Stimulated activated CD8-positive, alpha-beta memory T cell treated with anti-CD3 and anti-CD28 coated beads, Interleukin-7, amount 100 ng/mL, for 1 hour (primary cell): ENCODE measurements at places on chromosomes 13 and 19.

DNA sequence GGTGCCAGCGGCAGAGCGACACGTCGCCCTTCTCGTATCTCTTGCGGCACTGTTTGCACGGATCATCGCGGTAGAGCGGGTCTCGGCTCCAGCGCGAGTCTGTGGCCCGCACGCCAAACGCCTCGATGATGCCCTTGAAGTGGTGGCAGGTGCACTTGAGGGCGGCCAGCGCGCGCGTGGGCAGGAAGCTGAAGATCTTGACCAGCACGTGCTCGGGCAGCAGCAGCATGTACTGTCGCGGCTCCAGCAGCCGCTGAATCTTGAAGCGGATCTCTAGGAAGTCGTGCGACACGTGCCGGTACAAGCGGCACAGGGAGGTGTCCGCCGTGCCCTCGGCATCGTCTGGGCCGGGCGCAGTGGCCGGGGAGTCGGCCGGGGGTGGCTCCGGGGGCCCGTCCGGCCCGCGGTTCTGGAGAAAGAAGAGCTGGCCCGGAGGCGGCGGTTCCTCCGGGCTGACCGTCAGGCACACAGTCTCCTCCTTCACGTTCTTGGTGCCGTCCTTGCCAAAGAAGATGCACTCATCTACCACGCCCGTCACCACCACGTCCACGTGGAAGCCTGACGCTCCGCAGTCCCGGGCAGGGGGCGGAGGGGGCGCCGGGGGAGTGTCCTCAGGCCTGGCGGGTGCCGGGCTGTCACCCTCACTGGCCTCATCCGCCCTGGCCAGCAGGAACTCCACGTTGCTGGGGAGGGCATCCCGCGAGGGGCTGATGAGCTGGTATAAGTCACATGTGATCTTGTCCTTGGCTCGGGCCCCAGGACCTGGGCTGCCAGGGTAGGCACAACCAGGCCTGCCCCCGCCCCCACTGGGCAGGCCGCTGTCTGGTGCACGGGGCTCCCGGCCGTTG is 18.6 kb downstream of the FBXO46 start:
- no peak for DNase-seq

GRCh38 chr13:87656306-87656705 is 14.9 kb upstream of the SLITRK5 start:
- DNase-seq: no peak

- no peak for DNase-seq
Observed at GRCh38 chr19:6276447-6276846, 3.3 kb downstream of the MLLT1 start.

GRCh38 chr19:3985643-3986259 is 488 bp upstream of the EEF2 start:
- DNase-seq: no peak

GRCh38 chr13:26052337-26052736 is 521 bp upstream of the SHISA2 start:
- no peak for DNase-seq

DNA sequence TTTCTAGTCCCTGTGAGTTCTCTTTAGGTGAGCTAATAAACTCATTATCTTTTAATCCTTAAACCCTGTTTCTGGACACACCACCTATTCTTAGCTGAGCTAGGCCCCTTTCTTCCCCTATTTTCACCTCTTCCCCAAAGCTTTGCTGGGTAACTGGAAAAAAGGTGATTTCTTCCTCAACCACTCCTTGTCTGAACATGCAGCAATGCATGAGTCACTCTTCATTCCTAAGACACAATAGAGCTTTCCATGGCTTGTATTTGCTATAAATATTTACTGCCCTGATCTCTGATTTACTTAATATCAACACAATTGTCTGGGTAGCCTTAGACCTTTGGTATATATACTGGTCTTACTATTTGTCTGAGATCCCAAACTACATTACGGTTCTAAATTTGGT is 370.9 kb downstream of the KLF5 start:
- DNase-seq: no peak

- no peak for DNase-seq
Observed at GRCh38 chr19:16168465-16169081, 4.8 kb downstream of the CIB3 start.

DNA sequence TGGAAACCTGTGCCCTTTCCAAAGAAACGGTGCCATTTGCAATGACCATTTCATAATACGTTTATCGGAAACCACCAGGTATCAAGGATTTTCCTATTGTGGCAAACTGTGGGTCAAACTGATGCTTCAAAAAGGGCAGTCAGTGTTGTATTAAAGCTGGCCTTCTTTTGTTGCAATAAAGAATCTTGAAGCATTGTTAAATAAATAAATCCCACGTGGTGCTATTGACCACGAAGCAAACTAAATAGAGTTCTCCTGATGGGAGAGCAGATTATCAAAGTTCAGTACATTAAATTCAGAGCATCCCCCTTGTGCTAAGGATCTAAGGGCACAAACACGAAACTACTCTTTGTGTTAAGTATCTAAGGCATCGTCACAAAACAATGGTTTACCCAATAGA is 545.9 kb upstream of the MIR17HG start:
- no peak for DNase-seq

GRCh38 chr19:42032431-42032830 is 37.6 kb downstream of the GRIK5 start:
- no peak for DNase-seq

- DNase-seq: no peak
Observed at GRCh38 chr13:97133955-97134354, 88.2 kb upstream of the MBNL2 start.

DNA sequence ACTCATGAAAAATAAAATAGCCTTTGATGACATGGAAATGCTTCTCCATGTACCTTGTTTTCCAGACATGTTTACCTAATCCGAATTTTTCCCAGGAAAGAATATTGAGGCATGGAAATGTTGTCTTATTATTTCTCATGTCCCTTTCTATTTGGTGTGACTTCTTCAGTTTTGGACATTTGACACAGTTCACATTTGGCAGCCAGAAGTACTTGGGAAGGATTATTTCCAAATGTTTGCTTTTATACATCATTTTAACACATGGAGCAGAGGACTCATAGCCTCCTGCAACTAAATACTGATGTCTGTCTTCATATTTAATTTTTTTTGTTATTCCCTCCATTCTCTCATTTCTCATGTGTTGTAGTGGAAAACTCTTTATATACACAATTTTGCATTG is 94.3 kb downstream of the POSTN start:
- no peak for DNase-seq

DNA sequence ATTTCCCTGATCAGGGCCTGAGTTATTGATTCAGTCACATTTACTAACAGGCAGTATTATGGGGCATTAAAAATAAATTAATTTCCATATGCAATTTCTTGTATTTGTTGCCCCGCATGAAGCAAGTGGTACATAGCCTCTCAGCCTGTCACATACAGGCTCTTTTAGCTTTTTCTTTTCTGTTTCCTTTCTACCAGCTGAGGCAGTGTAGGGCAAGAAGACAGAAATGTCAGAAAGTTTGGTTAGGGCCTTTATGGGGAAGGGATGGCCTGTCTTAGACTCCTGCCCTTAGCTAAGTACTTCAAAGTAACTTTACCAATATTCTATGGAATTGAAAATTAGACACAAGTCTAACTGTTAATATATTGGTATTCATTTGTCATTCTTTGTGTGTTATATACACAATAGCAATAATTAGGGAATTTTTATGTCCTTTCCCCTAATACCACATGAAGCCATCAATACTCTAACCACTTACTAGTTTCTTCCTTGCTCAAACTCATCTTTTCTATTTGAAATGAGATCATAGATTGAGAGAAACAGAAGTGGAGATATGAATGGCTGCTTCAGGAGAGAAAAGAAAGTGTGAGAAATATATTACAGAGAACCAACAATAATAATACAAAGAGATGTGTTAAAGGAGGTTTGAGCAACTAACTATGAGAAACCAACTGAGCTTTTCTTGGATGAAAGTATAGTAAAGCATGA is 669.6 kb downstream of the PCDH17 start:
- no peak for DNase-seq

- no peak for DNase-seq
Observed at GRCh38 chr19:55319785-55320184, 5.4 kb downstream of the TMEM150B start.

- no peak for DNase-seq
Observed at GRCh38 chr19:55113570-55114039, 3.8 kb downstream of the PPP1R12C start.

DNA sequence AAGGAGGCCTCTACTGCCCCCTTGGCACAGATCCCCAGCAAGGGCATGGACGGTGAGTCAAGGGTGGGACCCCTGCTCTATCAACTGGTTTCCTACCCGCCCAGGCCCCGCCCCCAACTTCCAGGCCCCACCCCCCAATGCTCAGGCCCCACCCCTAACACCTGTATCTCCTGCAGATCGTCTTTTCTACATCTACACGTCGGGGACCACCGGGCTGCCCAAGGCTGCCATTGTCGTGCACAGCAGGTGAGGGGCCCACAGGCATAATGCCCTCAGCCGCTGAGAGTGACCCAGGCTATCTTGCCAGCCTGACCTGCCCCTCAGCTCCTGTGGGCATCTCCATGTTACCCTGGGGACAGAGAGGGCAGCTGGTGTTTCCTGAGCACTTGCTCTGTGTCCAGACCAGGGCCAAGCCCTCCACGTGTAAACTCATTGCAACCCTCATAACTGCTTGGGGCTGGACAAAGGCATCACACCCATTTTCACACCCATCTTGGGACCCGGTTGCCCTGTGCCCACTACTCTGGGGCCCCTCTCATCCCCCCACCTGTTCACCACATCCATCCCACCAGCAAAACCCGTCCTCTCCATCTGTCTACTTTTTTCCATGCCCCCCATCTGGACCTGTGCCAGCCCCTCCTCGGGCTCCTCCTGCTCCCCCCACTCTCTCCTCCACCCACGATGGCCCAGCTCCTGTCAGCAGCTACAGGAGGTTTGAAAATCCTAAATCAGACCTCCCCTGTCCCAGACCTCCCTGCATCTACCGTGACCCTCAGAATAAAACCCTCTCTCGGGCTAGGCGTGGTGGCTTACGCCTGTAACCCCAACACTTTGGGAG is 17.2 kb downstream of the SLC27A1 start:
- no peak for DNase-seq

DNA sequence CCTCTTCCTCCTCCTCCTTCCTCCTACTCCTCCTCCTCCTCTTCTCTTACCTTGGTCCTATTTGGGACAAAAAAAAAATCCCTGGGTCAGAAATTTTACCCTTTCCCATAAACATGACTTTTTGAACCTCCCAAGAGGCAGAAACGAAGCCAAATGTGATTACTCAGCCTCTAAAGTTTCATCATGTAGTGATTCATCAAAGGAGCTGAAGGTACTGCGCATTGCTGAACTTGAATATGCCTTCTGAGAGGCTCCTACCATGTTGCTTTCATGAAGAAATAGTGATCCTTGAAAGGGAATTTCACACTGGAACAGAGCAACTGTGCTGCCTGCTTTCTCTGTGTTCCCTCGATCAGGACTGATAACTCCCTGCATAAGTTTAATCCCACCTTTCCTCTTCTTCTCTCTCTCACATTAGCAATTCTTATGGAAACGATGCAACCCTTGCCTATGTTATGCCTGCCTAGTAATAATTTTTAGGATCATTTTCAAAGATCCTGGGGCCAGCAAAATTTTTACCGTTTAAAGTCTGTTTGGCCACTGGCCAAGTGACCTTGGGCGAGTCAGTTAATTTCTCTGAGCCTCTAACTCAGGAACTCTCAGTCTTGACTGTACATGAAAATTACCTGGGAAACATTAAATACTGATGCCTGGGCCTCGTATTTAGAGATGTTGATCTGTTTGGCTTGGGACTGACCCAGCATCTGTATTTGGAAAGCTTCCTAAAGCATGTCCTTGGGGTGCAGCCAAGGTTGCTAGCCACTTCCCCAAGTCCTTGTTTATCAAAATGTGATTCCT is 149.5 kb downstream of the DCT start:
- DNase-seq: no peak

DNA sequence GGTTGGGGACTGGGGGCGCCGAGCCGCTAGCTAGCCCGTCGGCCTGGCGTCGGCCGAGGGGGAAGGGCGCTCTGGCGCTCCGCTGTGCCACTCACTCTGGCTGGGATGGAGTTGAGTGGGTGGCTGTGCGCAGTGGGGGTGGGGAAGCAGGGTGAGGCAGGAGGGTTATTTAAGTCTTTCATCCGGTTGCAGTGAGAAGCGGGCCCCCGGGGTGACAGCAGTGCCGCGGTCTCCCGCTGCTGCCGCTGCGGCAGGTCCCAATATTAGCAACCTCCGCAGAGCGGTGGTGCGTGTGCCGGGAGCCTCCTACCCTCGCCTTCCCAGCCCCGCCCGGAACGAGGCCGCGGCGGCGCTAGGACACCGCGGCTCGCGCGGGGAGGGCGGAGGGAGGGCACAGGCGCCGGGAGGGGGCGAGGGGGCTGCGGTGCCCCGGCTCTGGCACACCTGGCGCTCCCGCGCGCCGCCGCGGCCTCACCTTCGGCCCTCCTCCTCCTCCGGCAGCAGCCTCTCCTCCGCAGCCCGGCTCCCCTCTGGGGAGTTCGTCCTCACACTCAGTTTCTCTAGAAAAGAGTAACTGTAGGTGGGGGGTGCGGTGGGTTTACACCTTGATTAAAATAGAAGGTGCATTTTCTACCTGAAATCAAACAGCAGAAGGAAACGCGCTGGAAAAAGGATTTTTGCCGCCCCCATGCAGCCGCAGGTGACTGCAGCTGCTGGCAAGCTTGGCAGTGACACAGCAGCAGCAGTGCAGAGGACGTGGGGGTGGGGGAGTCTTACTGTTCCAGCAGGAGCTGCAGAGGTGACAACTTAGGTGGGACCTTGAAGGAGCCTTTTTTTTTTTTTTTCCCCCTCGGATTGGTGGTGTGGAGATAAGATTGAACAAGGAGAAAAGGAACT is 4.5 kb downstream of the FGF9 start:
- no peak for DNase-seq

- DNase-seq: no peak
Observed at GRCh38 chr13:93925990-93926389, 553.5 kb downstream of the DCT start.

GRCh38 chr19:30235946-30236345 is 136.2 kb upstream of the ZNF536 start:
- DNase-seq: no peak

DNA sequence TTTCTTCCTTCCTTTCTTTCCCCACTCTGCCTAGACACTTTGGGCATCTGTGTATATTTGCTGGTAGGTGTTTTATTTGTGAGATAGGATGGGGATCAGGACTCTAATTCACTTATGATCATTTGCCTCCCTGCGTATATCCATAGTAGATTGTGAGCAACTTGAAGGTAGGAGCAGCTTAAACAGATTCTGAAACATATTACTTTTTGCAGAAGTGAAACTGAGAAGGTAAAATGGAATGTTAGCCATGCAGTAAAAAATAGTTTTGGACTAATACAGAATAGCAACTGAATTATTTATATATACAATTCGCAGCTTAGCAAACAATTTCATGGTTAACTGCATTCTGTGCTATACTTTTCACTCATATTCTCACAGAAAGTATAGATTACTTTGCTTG is 38.7 kb downstream of the RNF6 start:
- no peak for DNase-seq

GRCh38 chr19:3451451-3451866 is 28.9 kb downstream of the SMIM24 start:
- no peak for DNase-seq

- DNase-seq: no peak
Observed at GRCh38 chr13:76993021-76993420, 1.1 kb downstream of the CLN5 start.

DNA sequence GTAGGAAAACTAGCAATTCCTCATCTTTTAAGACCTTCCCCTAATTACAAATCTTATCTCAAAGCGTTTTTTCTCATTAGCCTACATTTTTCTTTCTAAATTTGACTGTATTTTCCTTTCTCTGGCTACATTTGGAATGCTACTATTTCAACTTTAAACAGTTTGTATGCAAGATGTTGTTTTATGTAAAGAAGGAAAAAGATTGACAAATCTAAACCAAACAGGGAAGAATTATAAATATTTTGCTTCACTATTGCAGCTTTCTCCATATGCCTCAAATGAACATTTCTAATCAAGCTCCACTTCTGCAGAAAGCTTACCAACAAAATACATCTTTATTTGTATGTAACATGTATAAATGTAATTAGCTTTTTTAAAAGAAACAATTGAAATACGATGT is 156.2 kb downstream of the MZT1 start:
- no peak for DNase-seq
